Effector CD4-positive, alpha-beta T cell (primary cell): ENCODE measurements at places on chromosomes 3 and 15.

GRCh38 chr3:32703491-32703972 is 18.5 kb downstream of the CNOT10 start:
- no peak for DNase-seq

- DNase-seq: no peak
Measured at GRCh38 chr3:34782871-34783270, 856.5 kb upstream of the ARPP21 start.

DNA sequence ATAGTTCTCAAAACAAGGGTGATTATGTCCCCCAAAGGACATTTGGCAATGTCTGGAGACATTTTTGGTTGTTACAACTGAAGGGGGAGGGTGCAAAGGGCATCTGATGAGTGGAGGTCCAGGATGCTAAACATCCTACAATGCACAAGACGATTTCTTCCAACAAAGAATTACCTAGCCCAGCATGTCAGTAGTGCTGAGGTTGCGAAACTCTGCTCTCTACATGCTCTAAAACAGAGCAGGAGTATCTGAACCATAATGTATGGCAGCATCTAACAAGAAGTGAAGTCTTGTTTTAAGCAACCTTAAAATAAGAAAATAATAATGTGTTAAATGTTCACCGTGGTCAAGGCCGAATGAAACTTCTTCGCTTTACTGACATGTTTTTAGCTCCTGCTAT is 7.0 kb downstream of the GYG1 start:
- DNase-seq: no peak

GRCh38 chr3:67288466-67289106 is 290.5 kb downstream of the KBTBD8 start:
- DNase-seq: no peak

DNA sequence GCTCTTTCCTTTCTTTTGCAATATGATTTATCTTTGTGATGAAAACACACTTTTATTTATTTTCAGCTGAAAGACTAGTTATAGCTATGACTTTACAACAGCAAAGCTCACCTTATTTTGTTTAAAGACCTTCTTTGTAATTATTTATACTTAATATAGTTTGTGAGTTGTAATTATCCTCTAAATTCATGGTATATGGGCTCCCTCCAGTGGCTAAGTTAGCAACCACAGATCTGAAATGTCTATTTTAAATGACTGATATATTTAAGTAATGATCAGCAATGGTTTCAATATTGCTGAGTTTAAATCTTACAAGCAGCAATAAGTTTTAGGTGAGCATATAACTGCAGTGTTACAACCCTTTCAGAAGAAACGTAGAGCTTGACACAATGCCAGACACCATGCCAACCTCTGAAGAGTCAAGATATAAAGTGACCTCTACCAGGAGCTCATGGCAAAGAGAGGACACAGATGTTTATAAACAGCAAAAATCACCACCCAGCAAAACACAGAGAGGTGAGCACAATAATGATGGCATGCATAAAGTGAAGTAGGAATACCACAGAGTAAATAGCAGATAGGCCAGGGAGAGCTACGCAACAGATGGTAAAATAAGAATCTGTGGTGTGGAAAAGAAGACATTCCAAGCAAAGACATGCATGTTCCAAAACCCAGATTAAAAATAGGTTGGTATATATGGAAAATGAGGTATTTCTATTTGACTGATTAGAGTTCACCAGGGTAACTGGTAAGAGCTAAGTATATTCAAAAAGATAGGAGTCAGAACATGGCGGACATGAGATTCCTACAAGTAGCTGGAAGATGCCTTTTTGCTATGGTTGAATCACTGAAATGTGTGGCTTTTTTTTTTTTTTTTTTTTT is 143.7 kb upstream of the ZNF385D start:
- DNase-seq: no peak
